ENCODE measurements at places on chromosomes 5 and 9. TPM values are rescaled to one million over a fixed set of nuclear protein-coding genes. Genes with fewer than 3 reads are reported as not detected.

Gene PCDHGB1
- not detected for total RNA-seq

Gene DRD1
- not detected for total RNA-seq

Gene FOXD4L5
- total RNA-seq, result 0.07 TPM

Gene OTULINL
- 33.0 TPM for total RNA-seq

Gene DMRT2
- 0.19 TPM for total RNA-seq

Gene GFPT2
- total RNA-seq, result not detected

Gene SPRY4
- total RNA-seq, result 1.3 TPM

Gene HCN1
- total RNA-seq, result not detected

Gene BRD3OS
- total RNA-seq, result 12.6 TPM

Gene WDR38
- total RNA-seq, result not detected

Gene IL13
- 2.7 TPM for total RNA-seq

Gene EHMT1
- 103 TPM for total RNA-seq

Gene CHSY3
- not detected for total RNA-seq

Gene TGFBI
- 0.36 TPM for total RNA-seq

Gene LCN15
- total RNA-seq, result not detected

Gene RXRA
- total RNA-seq, result 5.1 TPM

Gene LAMC3
- 0.22 TPM for total RNA-seq

Gene C1QTNF2
- total RNA-seq, result not detected

Gene HSDL2
- total RNA-seq, result 16.3 TPM

Gene WWC1
- total RNA-seq, result 0.63 TPM

Gene PCDHA5
- total RNA-seq, result not detected

Gene RNF224
- not detected for total RNA-seq

Gene PTAR1
- total RNA-seq, result 57.8 TPM

Gene ECM2
- total RNA-seq, result not detected

Gene SEMA5A
- 0.08 TPM for total RNA-seq

Gene LEAP2
- 2.9 TPM for total RNA-seq

Gene MUSK
- total RNA-seq, result not detected

Gene GABRB2
- total RNA-seq, result not detected
